ENCODE measurements at places on chromosomes 2 and 18.
A peak's percentile ranks its signal among the peaks of the same experiment; 100 is the strongest.

- DNase-seq, result no peak
These were observed 2.7 kb downstream of the ST8SIA5 start for GRCh38 chr18:46754188-46754587.

DNA sequence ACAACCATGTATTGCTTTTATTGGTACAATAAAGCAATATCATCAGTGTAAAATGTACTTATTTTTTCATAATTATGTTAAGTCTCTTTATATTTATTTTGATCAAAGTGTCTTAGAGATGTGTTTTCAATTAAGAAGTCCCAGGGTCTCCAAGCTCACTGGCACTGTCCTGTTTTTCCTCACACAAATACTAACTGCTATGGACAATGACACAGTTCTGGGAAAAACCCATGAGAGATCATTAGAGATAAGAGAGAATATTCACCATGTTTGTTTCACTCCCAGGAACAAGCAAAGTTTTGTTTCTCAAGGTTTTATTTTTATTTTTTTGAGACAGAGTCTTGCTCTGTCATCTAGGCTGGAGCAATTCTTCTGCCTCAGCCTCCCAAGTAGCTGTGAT is 38.7 kb downstream of the E2F6 start:
- no peak for DNase-seq

- no peak for DNase-seq
These were observed 390.2 kb upstream of the TNP1 start for GRCh38 chr2:217250013-217250524.

DNA sequence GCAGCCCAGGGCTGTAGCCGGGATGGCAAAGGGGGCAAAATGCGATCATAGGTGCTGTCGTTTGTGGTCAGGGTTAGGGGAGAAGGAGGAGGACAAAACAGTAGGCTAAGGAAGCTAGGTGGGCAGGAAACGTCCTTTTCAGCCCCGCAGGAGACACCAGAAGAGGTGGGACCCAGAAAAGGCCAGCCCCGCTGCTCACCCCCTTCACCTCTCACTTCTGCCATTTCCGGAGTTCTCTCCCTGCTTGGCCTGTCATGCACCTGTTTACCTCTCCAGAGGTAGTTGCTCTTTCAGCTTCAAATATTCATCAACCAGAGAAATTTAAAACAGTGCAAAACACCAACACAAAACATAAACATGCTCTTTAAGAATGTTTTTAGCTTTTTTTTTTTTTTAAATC is 849 bp downstream of the AQP4 start:
- DNase-seq, result no peak

GRCh38 chr2:43737097-43737854 is 36.6 kb upstream of the DYNC2LI1 start:
- DNase-seq, result peak; percentile 47

GRCh38 chr2:156476850-156477206 is 40.6 kb downstream of the GPD2 start:
- peak; percentile 12 for DNase-seq

DNA sequence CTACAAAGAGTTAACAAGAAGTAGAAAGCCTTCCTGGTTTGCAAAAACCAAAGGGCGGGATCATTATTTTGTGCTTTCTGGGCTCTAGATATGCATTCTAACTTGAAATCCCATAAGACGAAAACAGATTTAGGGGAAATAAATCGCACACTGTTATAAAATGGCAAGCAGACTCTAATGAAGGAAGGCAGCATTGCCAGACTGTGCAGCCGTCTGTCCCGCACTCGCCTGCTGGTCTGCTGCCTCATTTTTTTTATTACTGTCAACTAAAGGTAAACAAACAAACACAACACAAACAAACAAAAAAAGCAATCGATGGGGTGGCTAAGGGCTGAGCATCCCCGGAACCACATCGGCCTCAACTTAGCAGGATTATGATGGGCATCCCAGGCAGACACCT is 24.4 kb downstream of the ZNF521 start:
- no peak for DNase-seq

GRCh38 chr2:137050949-137051348 is 285.6 kb downstream of the THSD7B start:
- DNase-seq, result no peak

DNA sequence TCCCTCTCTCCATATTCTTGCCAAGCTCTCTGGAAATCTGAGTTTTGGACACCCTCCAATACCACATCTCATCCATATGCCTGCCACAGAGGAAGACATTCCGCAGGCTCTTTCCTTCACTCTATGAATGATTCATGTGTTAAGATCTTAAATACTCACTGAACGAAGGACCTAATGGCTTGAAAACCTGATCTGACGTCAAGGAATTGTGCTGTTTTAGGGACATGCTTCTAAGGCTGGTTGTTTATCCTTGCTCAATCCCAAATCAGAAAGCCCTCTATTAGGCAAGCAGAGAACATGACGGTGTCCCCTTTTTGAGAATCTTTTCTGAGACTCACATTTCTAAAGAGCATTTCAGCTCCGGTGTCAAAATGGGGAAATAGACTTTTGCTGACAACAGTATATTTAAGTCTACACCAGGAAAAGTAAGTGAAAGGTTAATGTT is 83.7 kb upstream of the GALNT5 start:
- peak; percentile 82 for DNase-seq

- peak; percentile 18 for DNase-seq
These were observed 119.3 kb upstream of the RBBP8 start for GRCh38 chr18:22813648-22814328.

- peak; percentile 86 for DNase-seq
These were observed 6.8 kb upstream of the PXDN start for GRCh38 chr2:1750933-1751766.

DNA sequence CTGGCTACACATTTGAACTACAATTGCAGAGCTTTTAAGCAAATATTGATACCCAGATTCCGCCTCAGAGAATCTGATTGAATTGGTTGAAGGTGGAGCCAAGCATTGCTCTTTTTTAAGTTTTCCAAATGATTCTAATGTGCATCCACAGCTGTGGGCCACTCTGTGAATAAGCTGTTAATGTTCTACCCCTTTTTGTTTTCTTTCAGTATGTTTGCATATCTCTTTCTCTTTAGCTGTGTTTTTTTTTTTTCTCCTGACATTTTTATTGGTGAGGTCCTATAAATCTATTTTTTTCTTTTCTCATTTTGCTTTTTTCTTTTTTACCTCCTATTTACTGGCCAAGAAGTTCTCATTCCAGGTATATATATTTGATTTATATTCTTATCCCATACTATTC is 6.5 kb downstream of the SCN3A start:
- DNase-seq, result no peak

GRCh38 chr18:43978174-43978573 is 700.9 kb upstream of the SYT4 start:
- DNase-seq, result no peak

DNA sequence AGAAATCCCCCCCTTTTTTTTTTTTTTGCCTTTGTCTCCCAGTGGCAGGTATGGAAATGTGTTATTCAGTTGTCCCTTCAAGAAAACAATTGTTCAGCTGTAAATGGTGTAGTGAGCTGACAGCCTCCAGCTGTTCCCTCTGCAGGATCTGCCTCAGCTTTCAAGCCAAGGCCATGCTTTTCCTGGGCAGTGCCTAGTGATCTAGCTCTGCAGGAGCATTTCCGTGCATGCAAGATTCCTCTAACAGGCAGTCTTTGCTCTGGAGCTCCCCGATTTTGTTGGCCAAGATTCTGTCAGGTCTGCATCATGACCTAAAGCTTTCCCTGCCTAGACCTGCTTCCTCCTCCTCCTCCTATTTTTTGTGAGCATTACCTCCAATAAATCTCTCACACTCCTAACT is 300.7 kb upstream of the UBE2E3 start:
- DNase-seq, result no peak

DNA sequence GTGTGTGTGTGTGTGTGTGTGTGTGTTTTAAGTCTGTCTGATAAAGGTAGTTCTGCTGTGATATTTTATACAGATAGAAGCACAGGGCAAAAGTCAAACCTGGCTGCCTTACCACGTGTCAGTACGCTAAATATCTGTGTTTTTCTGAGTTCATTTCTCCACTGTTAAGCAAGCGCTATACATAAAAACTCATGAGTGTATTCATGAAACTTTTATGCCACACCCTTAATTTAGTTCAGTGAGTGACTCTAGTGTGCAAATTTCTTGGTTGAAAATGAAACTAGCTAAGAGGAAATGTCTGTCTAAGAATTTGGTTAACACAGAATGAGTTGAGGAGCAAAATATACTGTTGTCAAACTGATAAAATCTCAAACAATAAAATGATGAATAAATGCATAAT is 11.2 kb downstream of the CASP10 start:
- no peak for DNase-seq

- DNase-seq, result no peak
These were observed 11.7 kb downstream of the DGKD start for GRCh38 chr2:233365861-233366520.

DNA sequence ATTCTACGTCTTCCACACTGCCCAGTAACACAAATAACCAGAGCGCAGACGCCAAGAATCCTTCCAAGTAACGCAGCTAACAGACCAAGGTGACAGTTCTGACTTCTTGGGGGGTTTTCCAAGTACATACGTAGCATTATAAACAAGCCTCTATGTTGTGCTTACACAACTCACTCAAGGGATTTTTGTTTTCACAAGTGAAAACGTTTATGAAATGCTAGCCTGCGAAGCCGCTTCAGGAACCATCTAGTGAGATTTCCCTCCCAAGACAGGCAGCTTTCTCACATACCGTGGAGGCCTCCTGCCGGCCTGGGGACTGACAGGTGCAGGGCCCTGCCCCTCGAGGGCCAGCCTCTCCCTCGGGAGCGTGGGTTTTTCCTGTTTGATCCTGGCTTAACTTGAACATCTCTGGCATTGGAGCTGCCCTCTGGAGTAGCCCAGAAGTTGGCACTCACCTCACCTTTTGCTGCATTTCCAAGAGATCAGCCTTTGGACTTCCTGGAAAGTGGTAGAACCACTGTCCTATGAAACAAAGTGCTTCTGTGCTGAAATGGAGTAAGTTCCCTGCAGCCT is 151.1 kb downstream of the MBP start:
- no peak for DNase-seq

GRCh38 chr2:215356334-215356947 is 44.6 kb downstream of the ATIC start:
- DNase-seq, result no peak

Measured in HTR-8/SVneo (cell line).